NCI-H1048 (cell line): ENCODE measurements at places on chromosomes 3 and 15.

DNA sequence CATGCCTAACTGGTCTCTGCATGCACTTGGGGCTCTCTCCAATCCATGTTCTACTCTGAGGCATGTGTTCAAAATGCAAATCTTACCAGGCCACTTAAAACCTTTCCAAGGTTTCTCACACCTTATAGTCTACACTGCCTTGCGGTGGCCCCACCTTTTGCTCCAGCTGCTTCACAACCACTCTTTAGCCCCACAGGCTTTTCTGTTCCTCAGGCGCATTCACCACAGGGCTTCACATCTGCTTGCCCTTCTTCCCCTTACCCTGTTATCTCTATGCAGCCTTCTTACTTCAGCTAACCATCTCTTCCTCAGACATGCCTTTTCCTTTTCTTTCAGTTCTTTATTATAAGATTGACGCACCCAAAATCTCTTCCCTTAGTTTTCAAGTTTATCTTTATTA, 37.8 kb downstream of the MINDY4B start:
- no peak for DNase-seq

DNA sequence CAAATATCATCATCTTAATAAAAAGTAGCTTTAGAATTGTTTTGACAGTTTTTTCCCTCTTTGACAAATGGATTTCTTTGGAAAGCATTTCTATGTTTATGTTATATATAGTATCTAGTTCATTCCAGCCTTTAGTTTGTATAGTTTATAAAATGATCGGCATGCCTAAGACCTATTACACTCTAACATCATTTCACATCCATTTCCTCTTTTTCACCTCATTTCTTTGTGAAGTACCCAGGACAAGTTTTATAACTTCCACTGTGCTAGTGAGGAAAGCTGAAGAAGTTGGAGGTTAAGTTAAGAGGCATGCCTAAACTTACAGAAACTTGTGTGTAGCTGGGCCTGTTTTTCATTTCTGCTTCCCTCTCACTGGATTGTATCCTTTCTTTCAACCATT, 178.4 kb downstream of the TP63 start:
- DNase-seq = no peak

GRCh38 chr3:107269136-107269535, 108.1 kb upstream of the CCDC54 start:
- DNase-seq = no peak

DNA sequence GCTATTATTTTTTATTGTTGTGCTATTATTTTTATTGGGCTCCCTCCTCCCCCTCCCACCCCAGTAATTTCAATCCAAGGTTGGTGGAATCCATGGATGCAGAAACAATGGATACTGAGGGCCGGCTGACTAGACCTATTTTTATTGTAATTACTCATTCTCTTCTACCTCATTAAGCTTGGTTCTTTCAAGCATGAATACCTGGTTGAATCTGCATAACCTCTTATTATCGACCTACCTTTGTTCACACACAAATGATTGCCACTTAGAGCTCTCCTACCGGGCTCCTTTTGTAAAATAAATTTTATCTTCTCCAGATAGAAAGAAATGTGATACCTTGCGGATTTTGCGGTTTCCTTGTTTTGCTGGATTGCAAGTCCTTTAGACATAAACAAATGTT, 31.6 kb downstream of the BTD start:
- DNase-seq = no peak

- DNase-seq = no peak
These were observed 401.3 kb upstream of the WNT5A start for GRCh38 chr3:55888282-55888885.

- DNase-seq = no peak
These were observed 123.1 kb downstream of the DMXL2 start for GRCh38 chr15:51499379-51499976.

DNA sequence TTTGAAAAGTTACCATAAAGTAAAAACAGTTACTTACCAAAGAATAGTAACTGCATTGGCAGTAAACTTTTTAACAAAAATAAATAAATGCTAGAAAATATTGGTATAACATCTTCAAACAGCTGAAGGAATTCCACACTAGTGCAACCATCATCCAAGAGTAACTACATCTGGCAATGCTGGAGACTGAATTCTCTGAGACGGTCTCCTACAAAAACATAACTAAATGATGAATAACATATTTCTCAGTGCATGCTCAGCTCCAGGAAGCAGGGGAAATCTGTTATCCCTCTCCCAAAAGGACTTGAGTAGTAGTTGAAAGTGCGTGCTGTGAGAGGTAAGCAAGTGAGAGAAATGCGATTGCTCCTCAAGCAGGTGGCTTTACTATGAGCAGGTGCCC, 526.8 kb upstream of the CCDC54 start:
- DNase-seq = no peak

- no peak for DNase-seq
These were observed 69.7 kb upstream of the UMPS start for GRCh38 chr3:124660599-124660998.
